ENCODE measurements at places on chromosomes 12 and 14.

- DNase-seq: no peak
Measured at GRCh38 chr12:115035535-115036107, 351.6 kb upstream of the TBX3 start.

GRCh38 chr14:47852278-47852677 lies 176.9 kb upstream of the MDGA2 start:
- DNase-seq: no peak

DNA sequence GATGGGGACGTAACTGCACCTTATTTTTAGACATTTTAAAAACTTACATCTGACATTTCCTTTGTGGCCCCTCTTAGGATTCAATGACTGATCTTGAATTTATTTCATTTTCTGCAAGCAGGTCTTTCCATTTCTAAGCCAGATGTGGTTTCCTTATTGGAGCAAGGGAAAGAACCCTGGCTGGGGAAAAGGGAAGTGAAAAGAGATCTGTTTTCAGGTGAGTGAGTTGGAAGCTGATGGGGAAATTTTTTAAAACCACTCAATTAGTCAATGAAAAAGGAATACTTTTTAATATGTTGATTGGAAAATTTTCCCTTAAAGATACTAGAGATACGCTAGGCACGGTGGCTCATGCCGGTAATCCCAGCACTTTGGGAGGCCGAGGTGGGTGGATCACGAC lies 2.6 kb downstream of the ZNF140 start:
- DNase-seq: no peak

DNA sequence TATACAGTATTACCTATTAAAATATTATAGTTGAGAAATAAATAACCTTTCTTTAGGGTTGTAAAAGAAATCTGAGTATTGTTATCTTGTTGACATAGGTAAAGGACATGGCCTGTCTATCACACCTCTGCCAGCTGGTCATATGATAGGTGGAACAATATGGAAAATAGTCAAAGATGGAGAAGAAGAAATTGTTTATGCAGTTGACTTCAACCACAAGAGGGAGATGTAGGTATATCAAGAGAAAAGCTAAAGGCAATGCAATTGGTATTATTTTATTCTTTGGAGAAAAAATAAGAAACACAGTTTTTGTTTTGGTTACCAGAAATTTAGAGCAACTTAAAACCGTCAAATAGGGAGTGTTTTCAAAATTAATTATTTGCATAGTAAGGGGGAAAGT lies 13.5 kb downstream of the CPSF2 start:
- no peak for DNase-seq

- no peak for DNase-seq
Measured at GRCh38 chr14:28496364-28496763, 270.2 kb upstream of the FOXG1 start.

DNA sequence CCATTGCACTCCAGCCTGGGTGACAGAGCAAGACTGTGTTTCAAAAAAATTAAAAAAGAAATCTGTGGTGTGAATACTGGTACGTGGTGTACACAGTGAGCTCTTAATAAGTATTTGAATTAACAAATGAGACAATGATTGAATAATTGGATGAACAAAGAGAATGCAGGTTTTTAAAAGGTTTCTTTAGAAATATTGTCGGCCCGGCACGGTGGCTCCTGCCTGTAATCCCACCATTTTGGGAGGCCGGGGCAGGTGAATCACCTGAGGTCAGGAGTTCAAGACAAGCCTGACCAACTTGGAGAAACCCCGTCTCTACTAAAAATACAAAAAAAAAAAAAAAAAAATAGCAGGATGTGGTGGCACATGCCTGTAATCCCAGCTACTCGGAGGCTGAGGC lies 6.6 kb downstream of the HIF1A start:
- no peak for DNase-seq

DNA sequence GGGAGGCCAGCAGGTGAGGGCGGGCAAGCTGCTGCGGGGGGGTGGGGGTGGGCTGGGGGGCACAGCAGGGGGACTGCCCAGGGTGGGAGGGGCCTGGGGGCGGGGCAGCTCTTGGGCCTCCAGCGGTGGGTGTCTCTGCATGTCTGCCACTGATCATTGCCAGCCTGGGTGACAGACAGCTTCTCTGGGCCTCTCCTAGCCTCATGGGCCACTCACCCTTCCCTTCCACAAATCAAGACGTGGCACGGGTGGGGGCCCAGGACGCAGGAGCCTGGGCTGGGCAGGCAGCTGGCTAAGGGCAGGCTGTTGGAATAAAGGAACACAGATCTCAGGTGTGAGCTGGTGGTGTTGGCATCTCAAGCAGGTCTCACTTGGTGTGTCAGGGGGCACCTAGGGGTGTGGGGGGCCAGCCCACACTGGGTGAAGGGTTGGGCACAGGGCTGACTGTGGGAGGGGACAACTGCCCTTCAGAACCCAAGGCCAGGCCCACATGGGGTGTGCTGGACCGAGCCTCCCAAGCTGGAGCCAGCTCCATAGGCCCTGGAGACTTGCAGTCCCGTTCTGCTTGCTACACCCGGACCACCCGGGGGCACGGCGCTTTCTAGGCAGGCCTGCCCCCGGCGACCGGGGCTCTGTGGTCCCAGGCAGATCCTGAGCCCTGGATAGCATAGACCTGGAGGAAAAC lies 3.0 kb downstream of the TEDC1 start:
- no peak for DNase-seq

DNA sequence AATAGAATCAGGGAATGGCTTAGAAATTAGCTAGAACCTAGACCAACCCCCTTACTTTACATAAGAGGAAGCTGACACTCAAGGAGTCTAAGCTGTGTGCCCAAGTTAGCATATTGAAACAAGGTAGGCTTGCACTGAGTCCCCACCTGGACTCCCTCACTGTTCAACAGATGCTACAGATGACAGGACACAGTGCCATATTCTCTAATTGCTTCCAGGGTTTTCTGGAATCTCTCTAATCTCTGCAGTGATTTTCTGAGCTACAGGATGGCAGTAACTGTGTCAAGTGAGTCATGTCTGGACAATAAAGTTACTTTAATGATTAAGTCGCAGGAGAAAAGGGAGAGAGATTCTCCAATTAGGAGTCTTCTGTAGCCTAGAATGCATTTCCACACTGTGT lies 35.8 kb downstream of the AKAP6 start:
- no peak for DNase-seq

- no peak for DNase-seq
Measured at GRCh38 chr14:100723135-100723829, 3.4 kb upstream of the DLK1 start.

DNA sequence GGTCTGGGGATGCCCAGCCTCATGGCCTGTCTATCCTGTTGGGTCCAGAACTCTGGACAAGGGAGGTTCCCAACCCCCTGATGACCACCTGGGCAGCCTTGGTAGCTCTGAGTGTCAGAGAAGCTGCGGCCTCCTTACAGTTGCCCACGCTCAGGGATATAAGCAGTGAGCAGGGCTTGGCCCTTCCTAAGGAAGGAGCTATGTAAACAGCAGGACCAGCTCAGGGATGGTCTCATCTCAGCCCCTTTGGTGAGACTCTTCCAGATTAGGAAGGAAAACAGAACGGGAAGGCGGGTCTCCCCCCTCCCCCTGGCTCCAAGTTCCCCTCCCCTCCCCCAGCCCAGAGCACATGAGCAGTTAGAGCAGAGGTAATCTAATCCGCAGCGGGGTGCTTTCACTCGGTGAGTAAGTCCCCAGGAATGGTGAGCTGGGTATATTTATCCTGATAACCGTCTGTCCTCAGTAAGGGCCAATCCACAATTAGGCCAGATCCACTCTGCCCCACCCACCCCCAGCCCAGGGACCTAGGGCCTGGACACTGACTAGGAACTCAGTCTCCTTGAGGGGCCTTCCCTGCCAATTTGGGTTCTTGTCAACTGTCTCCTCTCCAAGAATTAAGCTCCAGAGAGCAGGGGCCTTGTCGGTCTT lies 29.5 kb upstream of the RPLP0 start:
- DNase-seq: no peak

DNA sequence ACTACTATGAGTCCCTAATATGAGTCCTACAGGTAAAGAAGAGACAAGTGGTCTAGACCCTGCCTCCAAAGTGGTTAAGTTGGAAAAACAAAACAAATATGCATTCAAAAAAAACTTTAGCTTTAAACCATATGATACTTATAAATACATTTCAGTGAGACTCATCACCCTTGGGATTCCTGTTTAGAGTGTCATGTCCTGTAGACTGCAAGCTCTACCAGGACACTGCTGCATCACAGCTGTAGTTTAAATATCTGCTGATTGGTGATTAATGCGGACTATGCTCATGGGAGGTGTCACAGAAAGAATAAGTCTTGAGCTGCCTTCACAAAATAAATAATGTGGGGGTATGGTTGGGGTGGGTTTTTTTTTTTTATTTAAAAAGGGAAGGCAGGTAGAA lies 8.8 kb upstream of the LGR5 start:
- no peak for DNase-seq

DNA sequence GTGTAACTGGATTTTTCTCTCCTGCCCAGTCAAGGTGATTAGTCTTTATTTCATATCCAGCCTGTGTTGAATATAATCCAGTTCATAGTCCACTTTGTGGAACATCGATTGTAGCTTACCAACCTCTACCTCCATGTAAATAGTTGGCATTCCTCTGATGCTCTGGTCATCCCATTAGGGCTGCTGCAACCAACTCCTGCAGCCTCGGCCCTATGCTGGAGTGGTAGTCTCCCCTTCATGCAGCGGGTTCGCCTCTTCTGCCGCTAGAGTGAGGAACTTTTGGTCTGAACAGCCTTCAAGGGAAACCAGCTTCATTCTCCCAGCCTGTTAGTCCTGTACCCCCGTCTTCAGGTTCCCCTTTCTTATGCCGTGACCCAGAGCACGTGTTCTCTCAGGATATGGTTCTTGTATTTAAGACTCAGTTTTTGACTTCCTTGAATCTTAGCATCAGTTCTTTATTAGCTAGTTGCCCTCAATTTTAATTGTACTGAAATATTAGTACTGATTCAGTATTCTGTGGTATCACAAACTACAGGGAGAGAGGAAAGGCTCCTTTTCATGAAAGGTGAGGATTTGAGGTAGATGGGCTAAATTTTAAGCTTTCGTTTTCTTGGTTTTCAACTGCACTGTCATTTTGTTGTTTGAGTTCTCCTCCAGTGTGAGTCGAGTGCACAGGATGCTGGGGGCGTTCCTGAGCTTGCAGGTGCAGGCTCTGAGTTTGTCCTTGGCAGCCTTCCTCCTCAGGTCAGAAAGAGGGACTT lies 33.2 kb downstream of the ZNF664 start:
- no peak for DNase-seq

DNA sequence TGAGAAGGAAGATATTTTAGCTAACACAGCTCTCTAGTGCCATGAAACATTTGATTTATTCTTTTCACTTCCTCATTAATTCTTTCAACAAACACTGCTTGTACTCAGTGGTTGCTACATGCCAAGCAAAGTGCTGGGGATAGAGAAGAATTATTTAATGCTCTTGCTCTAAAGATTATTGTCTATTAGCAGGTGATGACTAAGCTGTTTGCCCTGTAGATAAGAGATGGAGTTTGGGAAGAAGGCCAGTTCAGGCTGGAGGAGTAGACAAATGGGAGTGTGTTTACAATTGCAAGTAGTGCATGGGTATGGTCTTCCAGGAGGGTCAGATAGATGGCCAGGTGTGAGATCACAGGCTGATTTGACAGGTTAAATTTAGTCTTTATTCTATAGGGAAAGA lies 99.8 kb upstream of the SEL1L start:
- no peak for DNase-seq

GRCh38 chr12:12451098-12451497 lies 94.2 kb downstream of the BORCS5 start:
- DNase-seq: no peak

DNA sequence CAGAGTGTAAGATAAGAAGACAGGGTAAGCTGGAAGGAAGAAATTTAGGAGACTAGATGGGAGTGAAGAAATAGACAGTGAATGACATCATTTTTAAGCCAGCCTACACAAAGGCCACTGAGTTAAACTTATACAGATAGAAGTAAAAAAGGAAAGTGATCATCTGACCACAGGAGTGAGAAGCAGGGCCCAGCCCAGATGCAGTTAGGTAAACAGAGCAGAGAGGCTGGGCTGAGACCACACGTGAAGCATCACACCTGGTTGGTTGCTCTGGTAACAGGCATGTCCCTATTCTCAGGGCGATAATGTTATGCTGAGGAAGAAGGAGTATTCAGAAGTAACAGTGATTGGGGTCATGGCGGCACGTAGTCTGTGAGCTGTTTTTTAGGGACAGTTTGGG lies 1079.4 kb downstream of the AACS start:
- no peak for DNase-seq

GRCh38 chr12:95736631-95737030 lies 53.9 kb downstream of the NTN4 start:
- DNase-seq: no peak

DNA sequence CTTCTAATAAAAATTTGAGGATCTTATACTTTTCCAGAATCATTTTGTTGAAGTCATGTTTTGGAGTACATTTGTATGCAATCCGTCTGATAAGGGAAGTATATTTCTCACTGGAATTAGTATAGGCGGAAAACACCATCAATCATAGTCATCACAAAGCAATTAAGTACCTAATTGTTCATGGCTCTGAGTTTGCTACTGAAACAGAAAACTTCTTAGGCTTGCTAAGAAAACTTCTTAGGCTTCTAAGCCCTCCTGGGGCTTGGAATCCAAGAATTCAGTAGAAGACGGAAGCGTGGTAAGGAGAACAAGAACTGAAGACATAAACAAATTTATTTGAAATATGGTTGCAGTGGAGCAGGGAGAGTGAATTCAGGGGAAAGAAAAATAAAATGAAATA lies 636.3 kb downstream of the DIO2 start:
- no peak for DNase-seq

DNA sequence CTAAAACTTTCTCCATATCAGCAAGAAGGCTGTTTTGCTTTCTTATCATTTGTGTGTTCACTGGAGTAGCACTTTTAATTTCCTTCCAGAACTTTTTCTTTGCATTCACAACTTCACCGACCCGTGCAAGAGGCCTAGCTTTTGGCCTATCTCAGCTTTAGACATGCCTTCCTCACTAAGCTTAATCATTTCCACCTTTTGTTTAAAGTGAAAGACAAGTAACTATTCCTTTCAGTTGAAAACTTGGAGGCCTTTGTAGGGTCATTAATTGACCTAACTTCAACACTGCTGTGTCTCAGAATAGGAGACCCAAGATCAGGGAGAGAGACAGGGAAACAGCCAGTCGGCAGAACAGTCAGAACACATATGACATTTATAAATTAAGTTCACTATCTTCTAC lies 39.3 kb downstream of the BBS10 start:
- no peak for DNase-seq

DNA sequence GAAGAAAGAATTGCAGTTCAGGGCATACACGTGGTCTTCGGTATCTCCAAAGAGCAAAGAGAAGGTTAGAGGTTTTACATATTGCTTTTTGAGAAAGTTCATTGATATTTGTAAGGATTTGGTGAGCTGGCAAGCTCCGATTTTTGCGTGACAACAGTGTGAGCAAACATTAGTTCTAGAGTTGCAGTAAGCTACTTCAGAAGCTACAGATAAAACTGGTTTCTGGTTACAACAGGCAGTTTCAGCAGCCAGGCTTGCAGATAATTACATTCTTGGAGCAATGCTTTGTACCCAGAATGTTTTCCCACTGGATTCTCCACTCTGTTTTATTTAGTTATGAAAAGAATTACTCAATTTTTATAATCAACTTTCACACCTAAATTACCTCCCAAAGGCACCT lies 28.2 kb downstream of the KLRK1 start:
- no peak for DNase-seq

Data from occipital lobe (tissue), 3 donors.